ENCODE measurements at places on chromosomes 11 and 22.

DNA sequence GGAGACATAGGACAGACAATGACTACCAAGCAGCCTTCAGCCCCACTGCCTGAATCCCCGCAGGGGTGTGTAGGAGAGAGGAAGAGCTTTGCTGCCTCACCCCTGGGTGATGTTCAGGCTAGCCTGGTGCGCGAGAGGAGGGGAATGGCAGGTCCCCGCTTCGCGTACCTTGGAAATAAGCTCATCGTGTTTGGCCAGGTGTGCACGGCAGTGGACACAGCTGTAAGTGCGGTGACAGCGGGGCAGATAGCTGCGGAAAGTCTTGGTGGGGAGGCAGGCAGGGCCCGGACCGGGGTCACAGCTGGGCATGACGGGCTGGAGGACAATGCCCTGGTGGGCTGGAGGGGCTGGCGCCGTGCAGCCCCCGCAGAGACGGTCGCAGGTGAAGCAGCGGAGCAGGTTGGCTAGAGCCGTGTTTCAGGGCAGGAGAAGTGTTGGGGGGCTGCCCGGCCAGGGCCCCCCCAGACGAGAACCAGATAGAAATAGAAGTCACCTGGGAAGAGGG, 2.9 kb downstream of the YPEL4 start:
- DNase-seq = no peak

GRCh38 chr22:43541462-43542407, 129.9 kb downstream of the MPPED1 start:
- no peak for DNase-seq

GRCh38 chr11:1260023-1260501, 37.2 kb downstream of the MUC5B start:
- no peak for DNase-seq

GRCh38 chr11:19975414-19975990, 184.8 kb downstream of the DBX1 start:
- no peak for DNase-seq

- DNase-seq = no peak
These were observed 104.8 kb downstream of the USP35 start for GRCh38 chr11:78293536-78293935.

GRCh38 chr22:37616201-37617083, 7.8 kb downstream of the GGA1 start:
- DNase-seq = no peak

DNA sequence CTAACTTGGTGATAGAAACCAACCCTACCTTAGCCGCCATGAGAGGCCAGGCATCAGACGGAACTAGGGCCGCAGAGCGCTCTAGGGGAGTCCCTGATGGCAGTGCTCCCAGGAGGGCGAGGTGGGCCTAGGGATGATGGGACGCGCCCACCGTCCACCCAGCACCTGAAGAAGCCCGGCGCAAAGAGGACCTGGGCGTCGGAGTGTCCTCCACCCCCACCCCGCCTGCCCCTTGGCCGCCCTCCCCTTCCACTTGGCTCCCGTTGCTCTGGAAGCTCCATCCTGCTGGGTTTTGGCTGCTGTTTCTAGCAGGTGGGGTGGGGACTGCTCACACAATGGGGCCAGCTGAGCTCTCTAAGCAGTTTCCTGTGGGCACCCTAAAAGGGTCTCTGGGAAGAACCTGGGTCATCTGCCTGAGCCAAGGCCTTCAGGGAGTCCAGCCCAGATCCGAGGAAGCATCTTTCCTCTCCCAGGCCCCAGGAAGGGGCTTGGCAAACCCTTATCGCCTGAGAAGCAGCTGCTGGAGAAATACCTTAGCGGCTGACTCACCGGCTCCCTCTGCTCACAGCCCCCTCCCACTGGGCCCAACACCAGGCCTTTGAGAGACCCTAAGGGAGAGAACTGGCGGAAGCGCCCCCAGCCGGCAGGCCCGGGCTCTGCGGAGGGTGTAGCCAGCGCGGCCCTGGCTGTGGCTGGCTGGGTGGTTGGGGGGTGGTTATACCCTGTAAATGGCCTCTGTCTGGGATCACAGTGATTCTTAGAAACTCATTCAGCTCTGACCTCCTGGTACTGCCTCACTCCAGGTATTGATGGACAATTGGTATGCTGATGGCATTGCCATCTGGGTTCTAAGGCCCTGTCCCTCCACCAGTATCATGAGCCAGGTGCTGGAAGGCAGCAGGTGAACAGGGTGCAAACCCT, 19.3 kb downstream of the CREB3L1 start:
- DNase-seq = no peak

DNA sequence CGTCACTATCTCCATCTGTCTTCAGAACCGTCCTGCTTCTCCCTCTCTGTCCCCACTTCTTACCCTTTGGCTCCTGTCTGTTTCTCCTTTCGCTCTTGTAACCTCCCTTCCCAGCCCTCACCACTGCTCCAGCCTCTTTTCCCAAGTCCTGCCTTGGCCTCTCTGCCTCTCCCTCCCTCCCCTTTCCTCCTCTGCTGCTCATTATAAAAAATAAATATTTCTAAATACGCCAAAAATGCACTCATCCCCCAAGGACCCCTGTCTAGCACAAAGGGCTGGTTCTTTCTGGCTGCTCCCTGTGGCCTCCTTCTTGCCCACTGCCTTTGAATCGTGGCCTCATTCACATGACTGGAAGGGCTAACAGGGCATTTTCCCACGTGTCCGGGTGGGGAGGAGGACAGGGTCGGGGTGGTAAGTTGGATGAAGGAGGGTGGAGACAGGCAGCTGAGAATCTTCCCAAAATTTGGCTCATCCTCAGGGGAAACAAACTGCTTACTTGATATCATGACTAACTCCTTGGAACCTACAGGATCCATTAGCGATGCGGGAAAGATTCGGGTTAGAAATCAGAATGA, 26.4 kb upstream of the OAF start:
- no peak for DNase-seq

DNA sequence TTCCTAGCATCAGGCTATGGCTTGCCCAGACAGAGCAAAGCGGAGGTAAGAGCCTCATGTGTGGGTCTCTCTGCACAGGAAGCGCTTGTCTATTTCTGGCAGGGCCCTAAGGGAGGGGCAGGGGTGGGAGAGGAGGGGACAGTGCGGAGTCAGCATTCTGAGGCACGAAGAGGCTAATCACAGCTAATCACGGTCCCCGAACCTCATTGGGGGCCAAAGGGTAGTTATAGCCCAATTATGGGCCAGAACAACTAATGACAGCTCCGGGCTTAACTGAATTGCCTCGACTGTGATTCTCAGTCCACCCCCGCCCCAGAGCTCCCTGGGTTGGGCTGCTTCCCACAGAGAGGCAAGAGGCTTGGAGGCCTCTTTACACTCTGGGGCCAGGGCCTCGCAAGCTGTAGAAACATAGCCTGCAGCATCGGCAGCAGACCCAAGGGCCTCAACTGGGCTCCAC, 72.7 kb upstream of the PRDM11 start:
- no peak for DNase-seq

Data from activated CD8-positive, alpha-beta memory T cell treated with anti-CD3 and anti-CD28 coated beads for 4 hours (primary cell).